GM12891 (cell line): ENCODE measurements at places on chromosomes 7 and 10.

- DNase-seq, result no peak
These were observed 91.6 kb upstream of the COL1A2 start for GRCh38 chr7:94303118-94303517.

GRCh38 chr10:28906415-28906814, 229.1 kb downstream of the BAMBI start:
- no peak for DNase-seq

DNA sequence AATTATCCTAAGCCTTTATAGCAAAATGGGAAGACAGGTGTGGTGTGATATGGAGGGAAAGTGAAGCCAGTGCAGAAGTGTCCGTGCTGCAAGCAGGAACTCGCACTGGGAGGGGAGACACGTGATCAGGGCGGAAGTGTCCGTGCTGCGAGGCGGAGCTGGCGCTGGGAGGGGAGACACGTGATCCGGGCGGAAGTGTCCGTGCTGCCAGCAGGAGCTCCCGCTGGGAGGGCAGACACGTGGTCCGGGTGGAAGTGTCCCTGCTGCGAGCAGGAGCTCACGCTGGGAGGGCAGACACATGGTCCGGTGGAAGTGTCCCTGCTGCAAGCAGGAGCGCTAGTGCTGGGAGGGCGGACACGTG, 40.5 kb upstream of the PRKAR1B start:
- no peak for DNase-seq

DNA sequence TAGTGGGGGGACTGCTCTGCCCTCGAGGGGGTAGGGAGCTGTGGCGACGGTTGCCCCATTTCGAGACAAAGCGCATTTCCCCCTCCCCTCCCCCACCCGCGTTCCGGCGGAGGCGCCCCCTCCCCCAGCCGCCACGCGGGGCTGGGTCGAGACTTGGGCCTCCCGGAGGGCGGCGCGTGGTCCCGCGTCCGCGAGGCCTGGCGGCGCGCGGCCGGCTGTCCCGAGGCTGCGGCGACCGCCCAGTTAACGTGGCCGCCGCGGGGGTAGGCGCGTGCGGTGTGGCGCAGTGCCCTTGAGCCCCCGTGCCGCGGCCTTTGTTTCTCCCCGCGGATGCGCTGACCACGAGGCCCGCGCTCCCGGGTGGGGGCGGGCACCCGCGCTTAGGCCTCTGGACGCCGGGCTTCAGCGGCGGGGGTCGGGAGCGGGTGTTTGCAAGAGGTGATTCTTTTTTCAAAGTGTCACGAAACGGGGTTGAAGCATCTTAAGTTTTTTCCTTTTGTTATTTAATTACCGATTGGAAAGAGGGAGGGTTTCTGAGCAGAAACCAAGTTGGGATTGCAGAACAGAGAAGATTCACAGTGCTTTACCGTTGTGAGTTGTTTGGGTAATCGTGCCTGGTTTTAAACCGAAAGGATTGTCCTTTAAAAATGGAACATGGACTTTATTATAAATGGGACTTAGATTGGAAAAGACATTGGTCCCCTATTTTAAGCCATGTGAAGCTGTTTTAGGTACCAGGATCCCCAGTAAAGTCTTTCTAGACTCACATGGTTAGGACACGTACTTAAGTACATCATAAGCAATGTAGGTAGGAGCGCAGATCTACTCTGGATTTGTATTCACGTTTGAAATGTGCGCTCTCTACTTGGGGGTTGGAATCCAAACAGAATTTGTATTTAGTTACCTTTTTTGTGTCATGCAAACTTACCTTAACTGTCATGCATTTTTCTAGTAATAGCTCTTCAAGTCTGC, 760 bp downstream of the CBX3 start:
- no peak for DNase-seq

- no peak for DNase-seq
These were observed 15.5 kb downstream of the DENND10 start for GRCh38 chr10:119119400-119119799.

GRCh38 chr7:50863053-50863452, 80.4 kb upstream of the GRB10 start:
- DNase-seq, result no peak

- DNase-seq, result no peak
These were observed 191.9 kb downstream of the SFMBT2 start for GRCh38 chr10:7218968-7219367.
